H4 (cell line): ENCODE measurements at places on chromosomes 12 and 14. TPM values are rescaled to one million over a fixed set of nuclear protein-coding genes. Genes with fewer than 3 reads are reported as not detected.

- no peak for DNase-seq
Measured at GRCh38 chr12:117468016-117468415, 106.6 kb upstream of the NOS1 start.

DNA sequence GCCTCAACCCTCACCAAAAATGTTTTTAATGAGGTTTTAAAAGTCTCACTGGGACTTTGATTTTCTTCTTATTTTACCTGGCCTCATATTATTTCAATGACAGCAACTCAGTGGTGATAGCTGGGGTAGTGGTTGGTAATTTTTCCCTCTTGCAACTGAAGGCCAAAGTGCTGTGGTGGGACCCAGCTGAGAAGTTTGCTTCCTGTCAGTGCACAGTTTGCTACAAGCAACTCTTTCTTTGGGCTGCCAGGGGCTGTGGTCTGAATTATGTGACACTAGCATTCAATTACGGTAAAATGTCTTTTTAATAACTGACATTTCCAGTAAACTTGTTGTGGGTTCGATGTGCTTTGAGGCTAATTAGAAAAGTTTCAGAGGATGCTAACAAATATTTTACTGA is 65.3 kb downstream of the IFNG start:
- no peak for DNase-seq

DNA sequence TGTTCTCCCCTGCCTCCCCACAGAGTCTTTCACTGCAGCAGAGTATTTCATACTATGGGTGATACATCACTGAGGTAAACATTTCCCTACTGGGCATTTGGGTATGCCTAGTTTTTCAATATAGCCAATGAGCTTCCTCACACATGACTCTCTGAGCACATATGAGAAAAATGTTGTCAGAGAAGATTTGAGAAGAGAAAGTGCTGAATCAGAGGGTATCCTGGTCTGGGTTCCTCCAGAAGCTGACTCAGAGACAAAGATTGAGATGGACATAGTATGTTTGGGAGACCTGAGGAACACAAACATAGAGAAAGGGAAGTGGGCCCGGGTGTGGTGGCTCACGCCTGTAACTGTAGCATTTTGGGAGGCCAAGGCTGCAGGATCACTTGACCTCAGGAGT is 12.6 kb downstream of the SLC8B1 start:
- DNase-seq, result no peak

Gene MANSC1
- total RNA-seq, result 0.39 and 0.52 TPM in 2 replicates

Gene SERPINA1
- total RNA-seq, result 0.99 and 3.2 TPM in 2 replicates
